GM23248 (cell line): ENCODE measurements at places on chromosomes 4 and X. TPM values are rescaled to one million over a fixed set of nuclear protein-coding genes. Genes with fewer than 3 reads are reported as not detected.
A peak's percentile ranks its signal among the peaks of the same experiment; 100 is the strongest.

DNA sequence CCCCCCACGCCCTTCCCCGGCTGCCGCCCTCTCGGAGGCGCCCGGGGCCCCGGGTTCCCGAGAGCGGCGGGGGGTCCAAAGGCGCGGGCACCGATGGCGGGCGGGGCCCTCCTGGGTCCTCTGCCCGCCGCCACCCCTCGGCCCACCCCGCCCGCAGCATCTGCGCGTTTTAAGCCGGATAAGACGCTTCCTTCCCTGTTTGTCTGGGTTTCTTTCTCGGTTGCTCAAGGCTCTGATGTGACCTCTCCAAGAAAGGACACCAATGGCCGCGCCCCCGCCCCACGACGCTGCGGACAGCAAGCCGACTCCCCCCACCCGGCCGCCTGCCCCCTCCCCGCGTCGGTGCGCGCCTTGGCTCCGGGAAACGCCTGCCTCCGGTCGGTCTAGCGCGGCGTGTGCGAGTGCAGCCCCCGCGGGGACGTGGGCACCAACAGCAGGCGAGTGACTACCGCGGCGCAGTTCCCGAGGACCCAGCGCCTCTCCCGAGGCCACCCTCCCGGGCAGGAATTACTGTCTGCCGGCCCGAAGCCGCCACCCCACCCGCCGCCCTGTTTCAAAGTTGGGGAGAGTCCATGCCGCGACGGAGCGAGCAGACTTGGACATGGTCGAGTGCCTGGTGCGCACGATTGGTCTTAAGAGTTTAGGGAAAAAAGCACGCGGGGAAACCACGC lies 21.1 kb upstream of the HMX1 start:
- no peak for DNase-seq

- no peak for DNase-seq
Measured at GRCh38 chr4:66404141-66404540, 733.9 kb upstream of the EPHA5 start.

DNA sequence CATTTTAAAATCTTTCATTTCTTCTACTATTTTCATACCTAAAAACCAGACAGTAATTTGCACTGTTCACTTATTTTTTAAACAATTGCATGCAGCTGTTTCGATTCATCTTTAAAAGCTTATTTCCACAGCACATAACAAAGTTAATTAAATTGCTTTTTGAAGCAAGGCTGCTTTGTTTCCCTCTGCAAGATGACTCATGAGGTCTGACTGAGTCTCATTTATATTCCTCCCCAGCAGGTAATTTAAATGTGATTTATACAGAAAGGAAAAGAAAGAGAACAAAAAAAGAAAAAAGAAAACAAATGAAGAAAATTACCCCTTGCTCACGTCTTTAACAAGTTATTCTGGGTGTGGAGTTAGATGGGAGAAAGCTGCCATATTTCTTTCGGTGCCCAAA lies 22.8 kb downstream of the VMA21 start:
- DNase-seq, result peak; percentile 2

- no peak for DNase-seq
Measured at GRCh38 chr4:184030036-184030435, 124.9 kb downstream of the STOX2 start.

The GSX2 gene
- not detected in 2 replicates for total RNA-seq

The CTAG2 gene
- not detected in 2 replicates for total RNA-seq

The TEC gene
- total RNA-seq, result not detected in 2 replicates
